ENCODE measurements at places on chromosomes 6 and 20.

GRCh38 chr6:126535595-126535994, 195.7 kb downstream of the CENPW start:
- DNase-seq, result no peak

GRCh38 chr20:17558154-17558940, 11.5 kb upstream of the DSTN start:
- DNase-seq, result no peak

DNA sequence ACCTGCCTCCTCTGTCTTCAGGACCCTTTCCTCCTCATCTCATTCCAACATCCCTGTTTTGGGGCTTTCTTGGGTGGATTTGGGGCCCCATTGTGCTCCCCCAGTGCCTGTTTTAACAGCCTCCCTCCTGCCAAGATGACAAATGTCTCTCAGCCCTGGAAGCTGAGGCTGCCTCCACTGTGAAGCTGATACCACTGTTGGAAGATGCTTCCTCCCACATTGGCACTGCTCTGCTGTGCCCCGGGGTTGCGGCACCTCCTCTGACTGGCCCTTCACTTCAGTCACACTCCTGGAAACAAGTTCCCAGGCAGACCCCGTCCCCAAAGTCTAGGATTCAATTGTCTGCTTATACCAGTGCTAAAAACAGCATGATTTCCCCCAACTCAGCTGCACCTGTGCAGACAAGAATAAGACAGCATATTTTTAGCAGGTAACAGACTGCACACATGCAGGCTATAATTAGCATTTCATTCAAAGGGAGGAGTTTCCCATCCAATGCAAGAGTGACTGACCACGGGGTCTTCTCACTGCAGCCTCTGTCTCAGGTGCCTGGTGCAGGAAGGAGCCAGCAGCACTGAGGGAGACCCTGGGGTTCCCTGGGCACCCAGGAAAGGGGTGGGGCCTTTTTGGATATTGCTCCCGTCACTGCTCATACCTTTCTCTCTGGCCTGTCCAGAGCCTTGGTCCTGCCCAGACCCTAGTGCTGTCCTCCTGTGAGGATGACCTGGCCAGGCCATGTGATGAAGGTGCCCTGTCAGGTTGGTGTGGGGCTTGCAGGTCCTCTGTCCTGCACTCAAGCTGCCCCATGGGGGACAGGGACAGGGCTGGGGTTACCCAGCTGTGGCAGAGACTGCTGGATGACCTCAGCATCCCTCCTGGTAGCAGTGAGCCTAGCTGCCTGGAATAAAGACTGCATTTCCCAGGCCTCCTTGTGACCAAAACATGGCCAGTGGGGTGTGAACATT, 31.5 kb upstream of the SULF2 start:
- DNase-seq, result no peak

- no peak for DNase-seq
Observed at GRCh38 chr6:131683479-131683878, 17.7 kb downstream of the OR2A4 start.

DNA sequence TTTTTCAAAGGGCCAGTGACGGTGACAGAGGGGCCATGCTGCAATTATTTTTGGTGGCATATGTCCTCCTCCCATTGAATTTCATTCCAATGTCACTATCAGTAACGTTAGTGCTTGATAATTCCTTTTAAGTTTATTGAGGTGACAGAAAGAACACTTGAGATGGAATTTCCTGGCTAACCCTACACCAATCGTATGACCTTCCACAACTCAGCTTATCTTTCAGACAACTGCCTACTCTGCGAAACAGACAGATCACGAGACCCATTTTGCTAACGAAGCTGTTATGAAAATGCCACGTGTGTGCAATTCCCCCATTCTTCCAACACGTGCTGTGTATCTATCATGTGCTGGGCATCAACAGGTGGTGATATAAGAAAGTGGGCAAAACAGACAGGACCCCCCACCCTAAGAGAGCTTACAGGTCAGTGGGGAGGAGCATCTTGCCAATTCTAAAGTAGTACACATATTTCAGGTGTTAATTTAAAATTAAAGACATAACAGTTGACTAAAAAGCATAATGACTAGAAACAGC, 113.0 kb downstream of the IRF4 start:
- DNase-seq, result no peak

DNA sequence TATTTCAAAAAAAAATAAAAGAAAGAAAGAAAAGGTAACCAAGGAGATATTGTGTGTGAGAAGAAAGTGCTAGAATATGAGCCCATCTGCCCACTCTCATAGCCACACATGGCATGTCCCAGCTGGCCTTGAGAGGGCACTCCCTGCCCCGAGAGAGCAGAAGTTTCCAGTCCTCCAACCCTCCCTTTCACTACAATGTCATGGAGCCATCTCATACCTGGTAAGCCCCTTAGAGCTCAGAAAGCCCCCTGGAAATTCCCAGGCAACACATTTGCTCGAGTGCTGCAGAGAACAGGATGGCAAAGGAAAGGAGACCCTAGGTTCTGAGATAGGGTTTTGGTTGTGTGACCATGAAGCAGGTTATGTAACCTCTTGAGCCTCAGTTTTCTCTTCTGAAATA, 75.8 kb upstream of the RIN2 start:
- no peak for DNase-seq

Data from NCI-H2171 (cell line).